ENCODE measurements at places on chromosomes 7 and 10.
A peak's percentile ranks its signal among the peaks of the same experiment; 100 is the strongest.

DNA sequence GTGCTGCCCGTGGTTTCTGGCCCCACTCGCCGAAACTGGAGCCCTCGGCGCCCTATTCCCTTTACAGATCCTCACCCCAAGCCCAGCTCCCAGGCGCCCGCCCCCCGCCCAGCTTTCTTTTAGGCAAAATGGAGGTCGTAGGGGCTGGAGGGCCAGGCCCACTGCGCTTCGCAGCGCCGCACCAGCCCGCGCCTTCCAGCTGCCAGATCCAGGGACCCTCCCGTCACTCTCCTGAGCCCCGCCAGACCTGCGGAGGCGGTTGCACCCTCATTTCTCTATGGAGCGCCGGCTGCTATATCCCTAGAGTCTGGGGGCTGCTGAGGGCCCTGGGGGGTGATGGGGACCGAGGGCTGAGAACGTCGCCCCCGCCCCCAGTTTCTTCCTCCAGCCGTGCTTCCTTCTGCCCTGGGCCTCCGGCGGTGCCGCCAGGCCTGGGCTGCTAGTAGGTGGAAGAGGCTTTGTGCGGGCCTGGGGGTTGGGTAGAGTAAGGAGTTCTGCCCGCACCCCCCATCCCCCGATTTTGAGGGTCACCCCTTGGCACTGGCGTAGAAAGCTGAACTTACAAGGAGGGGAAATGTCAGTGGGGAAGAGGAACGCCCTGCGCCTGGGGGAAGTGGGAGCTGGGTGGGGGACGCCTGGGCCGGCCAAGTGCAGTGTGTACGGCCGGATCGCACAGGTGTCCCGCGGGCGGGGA lies 1.0 kb downstream of the GNB2 start:
- DNase-seq, result no peak

DNA sequence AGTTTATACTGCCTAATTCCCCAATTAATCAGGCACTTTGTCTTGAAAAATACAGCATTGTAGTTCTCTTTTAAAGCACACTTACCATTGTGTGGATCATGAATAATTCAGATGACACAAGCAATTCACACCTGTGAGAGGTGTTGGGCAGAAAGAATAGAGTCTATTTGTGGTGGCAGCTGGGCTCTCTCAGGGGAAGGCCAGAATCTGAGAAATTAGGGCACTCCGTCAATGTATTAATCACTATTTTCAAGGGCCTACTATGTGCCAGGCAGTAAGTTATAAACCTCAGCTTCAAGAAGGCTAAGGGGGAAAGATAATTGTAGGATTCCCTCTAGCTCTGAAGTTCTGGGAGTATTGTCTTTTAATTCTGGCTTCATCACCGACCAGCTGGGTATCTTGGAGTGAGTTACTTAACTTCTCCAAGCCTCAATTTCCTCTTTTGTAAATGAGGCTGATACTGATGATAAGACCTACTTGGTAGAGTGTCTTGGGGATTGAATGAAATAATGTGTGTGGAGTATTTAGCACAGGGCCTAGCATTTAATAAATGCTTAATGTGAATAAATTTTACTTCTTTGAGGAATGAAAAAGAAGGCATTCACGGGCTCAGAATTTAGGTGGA lies 2.5 kb downstream of the CHN2 start:
- no peak for DNase-seq

DNA sequence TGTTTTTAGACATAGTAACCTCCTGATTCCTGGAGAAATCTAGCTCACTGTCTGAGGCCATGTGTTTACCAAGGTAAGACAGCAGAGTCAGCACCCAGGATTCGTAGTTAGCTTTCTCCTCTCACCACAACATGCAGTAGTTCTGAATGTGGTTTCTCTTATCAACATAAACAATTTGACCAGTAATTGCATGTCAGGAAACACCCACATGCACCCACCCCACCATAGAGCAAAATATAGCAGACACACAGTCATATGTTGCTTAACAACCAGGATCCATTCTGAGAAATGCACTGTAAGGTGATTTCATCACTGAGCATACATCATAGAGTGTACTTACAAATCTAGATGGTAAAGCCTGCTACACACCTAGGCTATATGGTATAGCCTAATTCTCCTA lies 1004.0 kb downstream of the ANKRD7 start:
- no peak for DNase-seq

DNA sequence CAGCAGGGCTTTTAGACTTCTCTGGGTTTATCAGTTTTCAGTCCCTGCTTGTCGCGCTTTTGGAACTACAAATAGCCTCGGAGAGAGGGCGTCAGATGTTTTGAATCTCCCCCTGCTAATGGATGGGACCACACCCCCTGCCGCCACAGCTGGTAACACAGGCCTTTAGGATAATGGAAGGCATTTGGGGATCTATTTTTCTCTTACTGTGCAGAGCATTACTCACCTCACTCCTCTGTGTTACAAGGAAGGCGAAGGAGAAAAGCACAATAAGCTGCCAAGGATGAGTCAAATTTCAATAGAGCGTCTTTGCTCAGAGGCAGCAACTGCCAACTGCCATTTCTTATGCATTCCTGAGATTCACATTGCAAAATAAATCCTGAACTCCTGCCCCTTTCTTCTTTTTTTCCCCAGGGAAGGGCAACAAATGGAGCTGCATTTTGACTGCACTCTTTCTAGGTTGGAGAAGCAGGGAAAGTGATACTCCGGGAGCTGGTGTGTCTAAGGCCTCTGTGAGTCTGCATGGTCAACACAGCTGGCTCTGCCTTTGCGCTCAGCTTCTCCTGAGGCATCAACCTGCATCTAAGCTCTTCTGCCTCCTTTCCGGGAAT lies 31.5 kb upstream of the SMNDC1 start:
- no peak for DNase-seq

- no peak for DNase-seq
Observed at GRCh38 chr7:33433357-33433756, 304.0 kb downstream of the BBS9 start.

DNA sequence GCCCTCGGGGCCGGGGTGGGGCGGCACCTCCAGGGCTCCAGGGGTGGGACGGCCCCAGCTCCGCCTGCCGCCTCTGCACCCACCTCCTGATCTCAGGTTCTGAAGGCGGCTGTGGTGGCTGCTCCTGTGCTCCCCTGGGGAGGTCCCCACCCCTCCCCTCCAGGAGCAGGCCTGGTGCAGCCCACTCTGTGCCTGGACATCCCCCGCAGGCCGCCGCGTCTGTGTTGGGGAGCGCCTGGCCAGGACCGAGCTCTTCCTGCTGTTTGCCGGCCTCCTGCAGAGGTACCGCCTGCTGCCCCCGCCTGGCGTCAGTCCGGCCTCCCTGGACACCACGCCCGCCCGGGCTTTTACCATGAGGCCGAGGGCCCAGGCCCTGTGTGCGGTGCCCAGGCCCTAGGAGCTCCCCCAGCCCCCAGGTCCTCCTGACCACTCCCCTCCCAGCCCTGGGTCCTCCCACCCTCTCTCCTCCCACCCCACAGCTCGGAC lies 5.5 kb downstream of the CYP2W1 start:
- peak; percentile 58 for DNase-seq

DNA sequence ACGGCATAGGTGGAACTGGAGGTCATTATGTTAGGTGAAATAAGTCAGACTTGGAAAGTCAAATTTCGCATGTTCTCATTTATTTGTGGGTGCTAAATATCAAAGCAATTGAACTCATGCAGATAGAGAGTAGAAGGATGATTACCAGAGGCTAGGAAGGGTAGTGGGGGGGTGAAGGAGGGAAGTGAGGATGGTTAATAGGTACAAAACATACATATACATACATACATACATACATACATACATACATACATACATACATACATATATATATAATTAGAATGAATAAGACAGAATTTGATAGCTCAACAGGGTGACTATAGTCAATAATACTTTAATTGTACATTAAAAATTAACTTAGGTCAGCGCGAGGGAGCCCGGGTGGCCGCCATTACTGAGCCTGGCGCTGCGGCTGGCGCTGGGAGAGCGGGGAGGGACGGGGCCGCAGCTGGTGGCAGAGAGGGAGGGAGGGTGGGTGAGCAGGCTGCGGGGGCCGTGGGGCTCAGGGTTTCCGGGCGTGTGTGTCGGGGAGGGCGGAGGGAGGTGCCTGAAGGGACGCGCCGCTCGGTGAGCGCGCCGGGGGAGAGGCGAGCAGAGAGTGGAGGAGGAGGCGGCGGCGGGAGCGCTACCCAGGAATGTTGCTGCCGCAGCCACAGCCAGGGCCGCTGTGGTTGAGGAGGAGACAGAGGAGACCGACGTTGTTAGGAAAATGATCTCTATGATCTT lies 85.8 kb upstream of the EGFR start:
- peak; percentile 81 for DNase-seq

DNA sequence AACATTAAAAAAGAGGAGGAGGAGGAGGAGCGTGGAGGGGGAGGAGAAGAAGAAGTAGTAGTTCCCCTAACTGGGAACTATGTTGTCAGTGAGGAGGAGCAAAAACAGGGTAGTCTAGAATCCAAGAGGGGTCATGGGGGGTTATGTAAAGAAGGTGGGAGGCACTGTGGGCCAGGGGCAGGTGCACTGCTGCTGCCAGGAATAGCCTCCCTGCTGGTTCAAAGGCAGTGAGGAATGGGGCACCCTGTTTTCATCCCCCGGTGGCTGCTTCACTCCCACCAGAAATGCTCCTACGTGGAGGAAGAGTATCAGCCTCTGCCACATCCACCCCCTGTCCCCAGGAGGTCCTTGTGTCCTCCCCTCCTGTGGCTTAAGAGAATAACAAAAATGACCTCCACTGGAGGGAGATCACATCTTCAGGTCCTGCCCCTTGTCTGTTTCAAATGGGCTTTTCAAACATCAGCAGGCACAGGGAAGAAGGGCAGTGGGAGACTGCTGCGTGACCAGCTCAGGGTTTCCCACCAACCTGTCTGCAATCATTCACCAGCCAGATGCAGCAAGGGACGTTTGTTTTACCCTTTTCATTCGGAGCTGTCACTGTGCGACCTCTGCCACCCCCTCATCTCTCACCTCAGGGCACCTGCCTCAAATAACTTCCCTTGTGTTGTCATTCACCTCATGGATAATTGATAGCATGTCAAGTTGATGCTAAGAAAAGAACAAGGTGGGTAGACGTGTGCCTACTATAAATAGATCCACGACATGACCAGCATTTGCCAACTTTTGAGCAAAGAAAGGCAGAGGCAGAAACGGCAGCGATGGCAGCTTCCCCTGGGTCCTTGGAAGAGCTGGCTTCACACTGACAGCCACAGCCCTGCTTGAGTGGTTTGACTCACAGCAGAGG lies 92.6 kb downstream of the DGKI start:
- DNase-seq, result no peak

- no peak for DNase-seq
Observed at GRCh38 chr7:112064627-112065385, 141.4 kb downstream of the DOCK4 start.

DNA sequence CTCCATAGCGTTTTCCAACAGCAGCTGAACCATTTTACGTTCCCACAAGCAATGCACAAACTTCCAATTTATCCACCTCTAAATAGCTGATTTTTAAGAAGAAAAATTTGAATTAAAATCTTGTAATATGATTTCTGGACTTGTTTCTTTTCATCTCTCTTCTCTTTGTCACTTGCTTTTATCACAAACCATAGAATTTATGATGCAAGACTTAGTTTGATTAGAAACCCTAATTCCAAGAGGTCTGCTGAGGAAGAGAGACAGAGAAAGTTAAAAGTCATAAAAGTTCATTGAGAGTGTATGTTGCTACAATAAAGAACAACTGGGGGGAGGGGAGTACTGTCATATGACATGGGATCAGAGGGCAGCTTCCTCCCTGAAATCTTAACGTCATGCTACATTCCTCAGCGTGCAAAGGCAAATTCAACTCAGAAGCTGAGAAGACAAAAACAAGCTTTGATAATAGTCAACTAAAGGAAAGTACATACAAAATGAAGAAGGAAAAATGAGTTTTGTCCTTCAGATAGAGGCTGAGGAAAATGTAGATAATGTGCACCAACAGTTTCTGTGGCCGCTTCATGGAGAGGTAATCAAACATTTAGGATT lies 18.4 kb upstream of the CUBN start:
- DNase-seq, result no peak

DNA sequence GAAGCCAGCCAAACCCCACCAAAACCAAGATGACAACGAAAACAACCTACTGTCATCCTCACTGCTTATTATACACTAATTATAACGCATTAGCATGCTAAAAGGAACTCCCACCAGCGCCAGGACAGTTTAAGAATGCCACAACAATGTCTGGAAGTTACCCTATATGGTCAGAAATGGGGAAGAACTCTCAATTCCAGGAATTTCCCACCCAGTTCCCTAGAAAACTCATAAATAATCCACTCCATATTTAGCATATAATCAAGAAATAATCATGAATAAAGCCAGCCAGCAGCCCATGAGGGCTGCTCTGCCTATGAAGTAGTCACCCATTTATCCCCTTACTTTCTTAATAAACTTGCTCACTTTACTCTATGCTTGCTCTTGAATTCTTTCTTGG lies 20.8 kb downstream of the MICU1 start:
- no peak for DNase-seq

DNA sequence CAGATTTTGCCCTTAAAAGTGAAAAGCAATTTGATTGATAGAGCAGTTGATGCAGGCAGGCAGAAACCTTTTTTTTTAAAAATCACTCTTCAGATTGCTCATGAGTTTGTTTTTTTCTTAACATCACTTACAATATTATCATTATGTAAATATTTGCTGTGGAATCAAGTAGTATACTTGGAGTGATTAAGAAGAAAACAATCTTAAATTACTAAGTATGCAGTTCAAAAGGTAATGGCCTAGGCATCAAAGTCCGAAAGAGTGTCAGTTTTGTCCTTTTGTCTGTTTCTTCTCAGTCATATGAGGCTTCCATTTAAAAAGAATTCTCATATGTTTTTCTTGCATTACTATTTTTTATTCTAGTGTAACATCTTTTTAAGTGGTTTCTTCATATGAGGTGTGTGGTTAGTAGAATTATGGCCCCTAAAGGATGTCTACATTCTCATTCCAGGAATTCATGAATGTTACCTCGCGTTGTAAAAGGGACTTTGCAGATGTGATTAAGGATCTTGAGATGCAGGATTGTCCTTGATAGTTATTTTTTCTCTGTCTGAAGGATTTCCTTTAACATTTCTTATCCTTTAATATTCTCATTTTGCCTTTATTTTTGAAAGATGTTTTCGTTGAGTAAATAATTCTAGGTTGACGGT lies 44.0 kb downstream of the BICC1 start:
- DNase-seq, result no peak

GRCh38 chr10:5040781-5041470 lies 37.3 kb upstream of the AKR1C2 start:
- no peak for DNase-seq

DNA sequence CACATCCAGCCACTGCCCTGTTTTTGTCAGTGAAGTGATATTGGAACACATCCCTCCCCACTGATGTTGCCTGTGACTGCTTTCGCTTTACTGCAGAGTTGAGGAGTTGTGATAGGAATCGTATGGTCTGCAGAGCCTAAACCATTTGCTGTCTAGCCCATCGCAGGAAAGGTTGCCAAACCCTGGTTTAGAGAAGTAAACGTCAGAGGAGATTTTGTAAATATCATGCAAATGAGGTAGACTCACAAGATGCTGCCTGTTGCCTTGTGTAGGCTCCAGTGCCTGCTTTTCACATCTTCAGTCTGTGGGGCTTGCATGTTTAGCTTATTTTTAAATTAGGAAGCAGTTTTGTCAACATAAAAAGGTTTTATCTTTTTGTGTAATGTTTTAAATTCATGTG lies 107.1 kb downstream of the TRRAP start:
- no peak for DNase-seq

Measured in Calu3 (cell line).